ENCODE measurements at places on chromosomes 13 and 19.
A peak's percentile ranks its signal among the peaks of the same experiment; 100 is the strongest.

- DNase-seq = no peak
Measured at GRCh38 chr13:45051315-45051714, 62.0 kb downstream of the GPALPP1 start.

DNA sequence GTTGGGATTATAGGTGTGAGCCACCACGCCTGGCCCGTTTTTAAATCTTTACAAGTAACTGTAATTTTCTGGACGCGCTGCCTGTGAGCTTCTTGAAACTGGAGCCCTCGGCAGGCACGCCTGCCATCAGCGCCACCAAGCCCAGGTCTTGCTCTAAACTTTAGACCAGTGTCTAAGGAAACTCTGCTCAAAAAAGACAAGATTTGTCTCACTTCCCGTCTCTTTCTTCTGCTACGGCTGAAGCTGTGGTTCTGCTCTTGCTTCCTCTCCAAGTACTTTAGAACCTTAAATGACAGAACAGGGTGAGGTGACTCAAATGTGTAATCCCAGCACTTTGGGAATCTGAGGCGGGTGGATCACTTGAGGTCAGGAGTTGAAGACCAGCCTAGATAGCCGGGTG is 24.9 kb downstream of the RCN3 start:
- no peak for DNase-seq

- DNase-seq = peak; percentile 44
Measured at GRCh38 chr19:16143399-16144215, at the start of gene HSH2D. HSH2D (plus strand) TSS chr19:16143685; CDS start chr19:16148751, 5,066 bp downstream.

DNA sequence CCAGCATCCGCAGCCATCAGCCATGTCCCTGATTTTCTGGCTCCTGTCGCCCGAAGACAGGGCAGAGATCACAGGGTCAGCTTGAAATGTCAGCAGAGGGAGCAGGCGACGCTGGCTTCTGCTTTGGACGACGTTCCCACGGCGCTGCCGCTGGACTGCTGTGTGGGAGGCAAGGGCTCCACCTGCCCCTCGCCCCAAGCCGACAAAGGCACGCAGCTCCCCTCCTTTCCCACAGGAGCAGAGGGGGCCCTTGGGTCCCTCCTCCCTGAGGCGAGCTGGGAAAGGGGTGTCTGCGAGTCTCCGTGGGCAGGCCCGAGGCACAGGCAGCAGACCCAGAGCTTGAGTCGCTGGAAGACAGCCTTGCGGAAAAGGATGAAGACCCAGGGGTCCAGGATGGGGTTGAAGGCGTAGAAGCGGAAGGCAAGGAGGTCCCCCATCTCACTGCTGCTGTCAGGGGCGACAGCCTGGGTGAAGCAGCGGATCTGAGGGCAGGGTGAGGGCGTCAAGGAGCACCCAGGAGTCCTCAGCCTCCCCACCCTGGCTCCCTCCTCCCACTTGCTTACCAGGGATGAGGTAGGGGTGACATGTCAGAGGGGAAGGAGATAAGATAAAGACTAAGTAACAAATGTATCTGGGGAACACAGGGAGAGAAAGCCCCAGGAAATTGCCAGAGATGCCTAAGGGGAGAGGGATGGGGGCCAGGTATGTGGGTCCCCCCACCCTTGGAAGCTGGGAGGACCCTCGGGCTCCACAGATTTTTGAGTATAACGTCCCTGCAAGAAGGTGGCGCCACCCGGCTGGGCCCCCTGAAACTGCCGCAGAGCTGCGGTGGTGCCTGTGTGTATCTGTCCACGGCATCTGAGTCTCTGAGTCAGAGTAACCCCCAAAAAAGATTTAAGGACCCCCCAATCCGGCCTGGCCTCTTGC is 3.4 kb downstream of the PTGIR start:
- DNase-seq = no peak

GRCh38 chr13:71118779-71119364 is 748.1 kb downstream of the DACH1 start:
- DNase-seq = no peak

DNA sequence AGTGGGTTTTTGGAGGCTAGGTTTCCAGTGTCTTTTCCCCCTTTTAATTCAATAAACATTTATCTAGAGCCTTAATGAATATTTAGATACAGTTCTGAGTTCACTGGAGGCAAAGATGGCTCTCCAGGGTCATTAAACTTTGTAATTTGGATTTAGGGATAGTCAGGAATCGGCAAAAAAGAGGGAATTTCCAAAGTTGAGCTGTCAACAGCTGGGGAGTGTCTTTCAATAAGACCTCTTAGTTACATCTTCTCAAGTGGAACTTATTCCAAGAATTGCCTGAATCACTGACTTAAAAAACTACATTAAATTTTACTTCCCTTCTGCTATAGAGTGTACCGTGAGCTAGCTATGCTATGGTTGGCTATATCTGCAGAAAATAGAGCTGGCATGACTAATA is 2.0 kb downstream of the LRCH1 start:
- no peak for DNase-seq

DNA sequence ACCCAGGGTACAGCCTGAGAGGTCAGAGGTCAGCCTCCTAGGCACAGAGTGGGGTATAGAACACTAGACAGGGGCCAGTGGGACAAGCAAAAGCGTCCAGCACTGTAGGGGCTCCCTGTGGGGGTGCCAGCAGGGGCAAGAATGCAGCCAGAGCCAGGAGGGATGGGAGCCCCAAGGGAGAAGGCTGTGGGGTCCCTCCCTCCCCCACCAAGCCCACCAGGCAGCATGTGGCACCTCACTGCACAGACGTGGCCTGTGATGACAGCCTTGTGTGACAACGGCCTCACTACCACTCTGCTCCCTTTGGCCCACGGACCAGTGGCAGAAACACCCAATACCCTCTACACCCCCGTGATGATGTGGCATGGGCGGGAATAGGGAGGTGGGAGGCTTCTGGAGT is 10.1 kb downstream of the ARMC6 start:
- no peak for DNase-seq

- no peak for DNase-seq
Measured at GRCh38 chr19:39946532-39946931, 12.1 kb upstream of the FCGBP start.

- DNase-seq = no peak
Measured at GRCh38 chr13:27510082-27510481, 59.7 kb upstream of the MTIF3 start.

Data from stimulated activated CD8-positive, alpha-beta memory T cell treated with anti-CD3 and anti-CD28 coated beads, Interleukin-4, amount 100 ng/mL, for 1 hour (primary cell).